Forelimb muscle (tissue), 1 donor: ENCODE measurements at places on chromosomes 7 and 10.

DNA sequence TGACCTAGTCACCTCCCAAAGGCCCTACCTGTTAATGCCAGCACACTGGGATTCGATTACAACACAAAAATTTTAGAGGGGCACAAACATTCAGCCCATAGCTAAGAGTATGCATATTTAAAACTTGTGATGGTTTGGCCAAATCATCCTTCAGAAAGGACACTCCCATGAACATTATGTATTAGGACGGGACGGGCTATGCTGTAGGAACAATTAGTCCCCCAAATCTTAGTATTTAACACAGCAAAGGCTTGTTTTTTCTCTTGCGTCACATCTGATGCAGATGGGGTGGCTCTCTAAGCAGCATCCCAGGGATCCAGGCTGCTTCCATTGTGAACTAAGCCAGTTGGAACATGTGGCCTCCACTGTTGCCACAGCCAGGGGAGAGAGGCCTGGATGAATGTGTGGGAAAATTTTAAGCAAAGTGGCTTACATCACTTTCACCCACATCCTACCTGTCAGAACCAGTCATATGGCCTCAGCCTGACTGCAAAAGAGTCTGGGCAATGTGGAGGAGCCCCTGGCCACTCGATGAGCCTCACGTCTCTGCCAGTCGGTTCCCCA is 26.6 kb downstream of the CHST3 start:
- no peak for DNase-seq

- no peak for DNase-seq
Measured at GRCh38 chr10:35607475-35608327, 2.6 kb downstream of the GJD4 start.

GRCh38 chr10:16890691-16891090 is 73.5 kb upstream of the RSU1 start:
- no peak for DNase-seq

GRCh38 chr10:73991203-73991883 is 6.6 kb upstream of the VCL start:
- no peak for DNase-seq

DNA sequence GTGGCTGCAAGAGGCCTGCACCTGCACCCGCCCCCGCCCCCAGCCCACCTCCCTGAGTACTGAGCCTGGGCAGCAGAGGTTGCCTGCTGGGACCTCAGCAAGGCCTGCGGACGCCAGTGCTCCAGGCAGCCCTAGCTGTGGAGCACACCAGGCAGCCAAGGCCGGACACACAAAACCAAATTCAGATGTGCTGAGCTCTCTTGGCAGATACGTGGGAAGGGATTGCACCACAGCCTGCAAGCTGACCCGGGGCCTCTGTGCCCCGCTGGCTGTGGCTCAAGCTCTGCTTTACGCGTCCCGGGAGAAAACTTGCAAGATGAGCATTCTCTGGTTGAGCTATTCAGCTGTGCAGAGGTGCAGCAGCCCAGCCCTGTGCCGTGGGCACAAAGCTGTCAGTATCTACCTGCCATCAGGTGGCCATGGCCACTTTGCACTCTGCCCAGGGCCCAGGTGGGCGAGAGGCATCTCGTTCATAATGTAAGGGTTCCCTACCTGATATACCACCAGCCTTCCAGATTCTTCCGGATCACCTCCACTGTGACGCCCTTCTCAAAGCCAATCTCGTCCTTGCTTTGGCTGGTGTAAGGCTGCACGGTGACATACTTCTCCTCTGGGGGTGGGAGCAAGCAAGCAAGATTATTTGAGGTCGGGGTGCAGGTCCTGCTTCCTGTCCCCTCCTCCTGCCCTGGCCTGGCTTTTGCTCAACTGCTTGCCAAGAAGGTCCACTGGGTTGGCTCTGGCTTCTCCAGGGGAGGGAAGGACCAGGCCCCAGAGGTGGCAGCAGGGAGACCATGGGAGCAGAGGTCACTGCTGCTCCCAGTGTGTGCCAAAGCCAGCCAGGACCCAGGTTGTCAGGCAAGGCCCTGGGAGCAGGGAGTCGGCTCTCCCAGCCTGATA is 123.4 kb downstream of the NEURL1 start:
- peak; percentile 55 for DNase-seq

DNA sequence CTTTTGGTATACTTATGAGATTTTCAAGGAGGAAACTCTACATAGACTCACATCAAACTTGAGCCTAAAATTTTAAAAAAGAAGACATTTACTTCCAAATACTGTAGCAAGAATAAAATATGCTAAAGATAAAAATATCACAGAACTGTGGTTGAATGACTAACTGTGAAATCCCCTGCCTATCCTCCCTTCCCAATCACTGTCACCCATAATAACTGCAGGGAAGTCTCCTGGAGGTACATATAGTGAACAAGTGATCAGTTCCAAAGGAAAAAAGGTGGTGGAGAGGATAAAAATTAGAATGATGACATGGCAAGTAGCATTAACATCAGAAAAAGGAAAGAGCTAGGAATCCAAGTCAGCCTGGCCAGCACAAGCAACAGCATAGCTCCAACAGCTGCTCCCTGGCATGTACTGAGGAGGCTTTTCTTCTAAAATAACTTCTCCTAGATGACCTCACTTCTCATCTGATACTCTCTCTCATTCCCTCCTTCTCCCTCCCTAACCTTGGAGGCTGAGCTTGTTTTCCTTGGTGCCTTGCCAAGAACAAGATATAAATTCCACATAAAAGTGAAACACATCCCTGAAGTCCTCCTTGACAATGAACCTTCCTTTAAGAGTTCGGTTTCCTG is 124.0 kb downstream of the IQUB start:
- DNase-seq, result peak; percentile 76

GRCh38 chr7:113873554-113874151 is 45.2 kb downstream of the PPP1R3A start:
- no peak for DNase-seq

- DNase-seq, result no peak
Measured at GRCh38 chr7:51126813-51127617, 189.6 kb downstream of the COBL start.

GRCh38 chr10:126090911-126091728 is 194.8 kb downstream of the FANK1 start:
- no peak for DNase-seq

GRCh38 chr10:8323428-8324054 is 269.1 kb downstream of the GATA3 start:
- no peak for DNase-seq

DNA sequence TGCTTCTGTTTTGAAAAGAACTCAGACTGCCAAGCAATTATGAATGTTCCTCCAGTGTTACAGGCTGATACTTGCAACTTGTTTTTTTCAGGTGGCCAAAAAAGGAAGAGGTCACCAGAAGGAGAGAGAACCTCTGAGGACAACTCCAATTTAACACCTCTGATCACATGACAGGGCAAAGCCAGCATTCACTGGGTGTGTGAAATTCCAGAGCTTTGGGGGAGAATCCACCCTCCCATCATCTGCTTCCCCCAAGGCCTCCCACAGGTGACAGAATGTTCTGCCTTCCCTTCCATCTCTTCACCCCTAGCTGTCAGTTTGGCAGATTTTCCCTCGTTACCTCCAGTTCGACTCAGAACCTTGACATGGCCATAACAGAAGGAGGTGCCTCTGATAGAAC is 39.1 kb downstream of the GOT1 start:
- DNase-seq, result no peak

DNA sequence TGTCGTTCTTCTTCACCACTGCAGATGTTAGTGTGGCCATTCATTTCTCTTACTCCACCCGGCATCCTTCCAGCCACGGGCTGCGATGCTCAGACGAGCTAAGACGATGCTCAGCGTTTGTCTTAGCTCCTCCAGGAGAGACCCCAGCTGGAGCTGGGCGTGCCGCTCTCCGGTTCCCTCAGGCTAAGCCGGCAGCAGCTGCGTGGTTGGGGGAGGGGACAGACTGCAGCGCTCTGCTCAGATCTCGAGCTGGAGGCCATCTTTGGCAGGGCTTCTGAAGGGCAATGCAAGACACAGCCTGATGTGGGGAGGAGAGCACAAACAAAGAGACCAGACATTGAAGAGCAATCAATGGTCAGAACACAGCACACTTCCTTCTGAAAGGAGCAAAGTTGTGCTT is 4.8 kb downstream of the INA start:
- peak; percentile 19 for DNase-seq

DNA sequence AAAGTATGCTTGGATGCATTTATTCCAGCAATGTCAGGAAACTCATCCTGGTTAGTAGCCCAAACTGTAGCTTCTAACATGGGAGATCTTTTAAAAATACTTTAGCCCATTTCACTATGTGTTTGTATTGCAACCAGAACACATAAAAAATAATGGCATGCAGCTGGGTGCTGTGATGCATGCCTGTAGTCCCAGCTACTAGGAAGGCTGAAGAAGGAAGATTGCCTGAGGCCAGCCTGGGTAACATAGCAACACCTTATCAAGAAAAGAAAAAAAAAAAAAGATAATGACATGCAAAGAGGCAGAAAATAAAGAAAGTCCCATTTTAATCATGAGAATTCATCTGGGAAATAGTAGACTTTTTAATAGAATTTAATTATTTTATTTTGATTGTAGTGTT is 517.0 kb upstream of the TEX47 start:
- DNase-seq, result no peak

DNA sequence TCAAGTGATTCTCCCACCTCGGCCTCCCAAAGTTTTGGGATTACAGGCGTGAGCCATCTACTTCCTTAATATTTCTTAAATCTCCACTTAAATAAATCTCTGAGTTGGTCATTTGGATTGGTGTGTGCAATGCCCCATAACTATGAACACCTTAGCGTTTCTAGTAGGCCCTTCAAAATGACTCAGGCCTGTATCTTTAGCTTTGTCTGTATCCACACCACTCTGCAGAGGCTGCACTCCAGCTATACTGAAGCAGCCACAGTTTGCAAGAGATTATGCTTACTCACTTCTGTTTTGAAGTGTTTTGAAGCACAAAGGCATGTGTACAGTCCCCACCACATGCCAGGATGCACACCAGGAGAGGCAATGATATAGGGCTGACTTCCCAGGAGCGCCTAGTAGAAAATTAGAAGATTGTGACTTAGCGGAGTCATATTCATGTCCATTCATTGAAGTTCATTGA is 2.4 kb upstream of the ST7 start:
- DNase-seq, result no peak

- no peak for DNase-seq
Measured at GRCh38 chr10:60525716-60526585, 136.3 kb upstream of the ANK3 start.

- no peak for DNase-seq
Measured at GRCh38 chr10:1860351-1860750, 123.0 kb upstream of the ADARB2 start.

- no peak for DNase-seq
Measured at GRCh38 chr7:32319012-32319382, 171.2 kb downstream of the LSM5 start.

GRCh38 chr7:134873253-134873652 is 93.8 kb downstream of the CALD1 start:
- no peak for DNase-seq

- no peak for DNase-seq
Measured at GRCh38 chr10:78337646-78338391, 304.2 kb downstream of the RPS24 start.
